ENCODE measurements at places on chromosomes 16 and 17.
A peak's percentile ranks its signal among the peaks of the same experiment; 100 is the strongest.

GRCh38 chr16:69225121-69225520 lies 38.2 kb downstream of the SNTB2 start:
- no peak for DNase-seq

DNA sequence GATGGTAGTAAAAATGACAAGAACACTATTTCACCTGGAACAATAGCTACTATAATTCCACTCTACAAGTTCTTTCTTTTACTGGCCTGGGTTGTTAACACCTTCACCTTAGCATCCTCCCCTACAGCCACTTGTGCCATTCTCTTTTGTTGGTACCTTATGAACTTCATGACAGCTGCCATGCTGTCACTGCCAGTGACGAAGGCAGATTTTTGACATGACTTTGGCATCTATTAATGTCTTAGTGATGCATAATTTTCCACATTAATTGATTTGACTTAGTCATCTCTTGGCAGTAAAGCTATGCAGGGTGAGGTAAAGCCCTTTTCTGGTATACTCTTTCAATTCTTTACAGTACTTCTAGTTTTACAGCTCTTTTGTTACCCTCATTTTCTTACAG lies 207.9 kb downstream of the TANC2 start:
- no peak for DNase-seq

DNA sequence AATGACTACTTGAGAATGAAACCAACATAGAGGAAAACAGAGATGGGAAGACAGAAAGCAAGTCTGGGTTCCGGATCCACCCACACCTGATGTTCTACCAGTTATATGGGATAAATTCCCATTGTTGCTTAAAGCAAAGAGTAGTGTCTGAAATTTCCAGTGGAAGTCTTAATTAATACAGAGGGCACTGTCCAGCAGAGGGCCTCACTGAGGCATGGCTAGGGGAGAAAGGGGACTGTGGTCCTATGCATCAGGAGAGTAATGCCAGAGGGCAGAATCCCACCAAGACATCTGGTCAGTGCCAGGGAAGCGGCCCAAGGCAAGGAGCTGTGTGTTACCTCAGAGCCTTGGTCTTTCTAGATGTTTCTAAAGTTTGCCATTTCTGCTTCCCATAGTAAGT lies 7.5 kb upstream of the UMOD start:
- DNase-seq: no peak

- DNase-seq: peak; percentile 12
These were observed 96.9 kb downstream of the RAB11FIP4 start for GRCh38 chr17:31488264-31488981.

- no peak for DNase-seq
These were observed 1002.3 kb upstream of the CDH8 start for GRCh38 chr16:63038397-63039106.

DNA sequence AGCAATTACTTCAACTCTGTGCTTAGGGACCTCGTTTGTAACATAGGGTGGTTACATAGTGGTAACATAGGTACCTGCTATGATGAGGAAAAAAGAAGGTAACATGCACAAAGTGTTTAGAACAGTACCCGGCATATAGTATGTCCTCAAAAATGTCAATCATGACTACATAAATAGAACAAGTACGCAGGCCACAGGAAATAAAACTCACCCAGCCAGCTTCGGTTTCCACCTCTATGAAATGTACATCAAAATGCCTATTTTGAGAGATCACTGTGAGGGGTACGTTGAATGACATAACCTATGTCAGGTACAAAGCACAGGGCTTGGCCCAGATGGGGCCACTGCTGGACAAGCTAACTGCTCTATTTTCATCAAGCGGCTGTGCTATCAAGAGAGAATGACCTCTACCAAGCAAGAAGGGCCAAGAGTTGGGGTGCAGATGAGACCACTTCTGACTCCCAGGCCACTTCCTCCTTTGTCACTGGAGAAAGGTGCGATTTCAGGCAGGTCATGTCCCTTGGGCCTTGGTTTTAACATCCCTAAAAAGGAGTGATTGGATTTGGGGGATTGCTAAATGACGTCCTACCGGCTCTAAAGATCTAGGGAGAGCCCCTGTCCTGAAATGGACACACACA lies 45.4 kb downstream of the WSB1 start:
- no peak for DNase-seq

GRCh38 chr16:4682084-4682591 lies 11.2 kb upstream of the NUDT16L1 start:
- no peak for DNase-seq

DNA sequence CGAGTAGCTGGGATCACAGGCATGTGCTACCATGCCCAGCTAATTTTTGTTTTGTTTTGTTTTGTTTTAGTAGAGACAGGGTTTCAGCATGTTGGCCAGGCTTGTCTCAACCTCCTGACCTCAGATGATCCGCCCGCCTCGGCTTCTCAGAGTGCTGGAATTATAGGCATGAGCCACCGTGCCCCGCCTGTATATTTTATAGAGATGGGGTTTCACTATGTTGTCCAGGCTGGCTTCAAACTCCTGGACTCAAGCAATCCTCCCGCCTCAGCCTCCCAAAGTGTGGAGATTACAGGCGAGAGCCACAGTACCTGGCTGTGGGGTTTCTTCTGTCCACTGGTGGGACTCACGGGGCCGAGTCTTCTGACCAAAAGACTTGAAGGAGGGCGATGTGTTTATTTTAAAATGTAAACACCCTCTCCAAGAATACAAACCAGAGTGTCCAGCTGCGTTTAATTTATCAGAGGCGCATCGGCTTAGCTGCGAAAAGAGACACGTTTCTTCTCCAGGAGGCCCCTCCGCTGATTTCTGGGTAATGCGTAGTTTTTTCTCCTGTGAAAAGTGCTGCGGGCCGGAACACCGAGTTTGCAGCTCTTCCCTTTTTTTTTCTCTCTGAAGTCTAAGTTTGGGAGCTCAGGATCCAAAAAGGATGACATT lies 86.9 kb upstream of the CIBAR2 start:
- no peak for DNase-seq

DNA sequence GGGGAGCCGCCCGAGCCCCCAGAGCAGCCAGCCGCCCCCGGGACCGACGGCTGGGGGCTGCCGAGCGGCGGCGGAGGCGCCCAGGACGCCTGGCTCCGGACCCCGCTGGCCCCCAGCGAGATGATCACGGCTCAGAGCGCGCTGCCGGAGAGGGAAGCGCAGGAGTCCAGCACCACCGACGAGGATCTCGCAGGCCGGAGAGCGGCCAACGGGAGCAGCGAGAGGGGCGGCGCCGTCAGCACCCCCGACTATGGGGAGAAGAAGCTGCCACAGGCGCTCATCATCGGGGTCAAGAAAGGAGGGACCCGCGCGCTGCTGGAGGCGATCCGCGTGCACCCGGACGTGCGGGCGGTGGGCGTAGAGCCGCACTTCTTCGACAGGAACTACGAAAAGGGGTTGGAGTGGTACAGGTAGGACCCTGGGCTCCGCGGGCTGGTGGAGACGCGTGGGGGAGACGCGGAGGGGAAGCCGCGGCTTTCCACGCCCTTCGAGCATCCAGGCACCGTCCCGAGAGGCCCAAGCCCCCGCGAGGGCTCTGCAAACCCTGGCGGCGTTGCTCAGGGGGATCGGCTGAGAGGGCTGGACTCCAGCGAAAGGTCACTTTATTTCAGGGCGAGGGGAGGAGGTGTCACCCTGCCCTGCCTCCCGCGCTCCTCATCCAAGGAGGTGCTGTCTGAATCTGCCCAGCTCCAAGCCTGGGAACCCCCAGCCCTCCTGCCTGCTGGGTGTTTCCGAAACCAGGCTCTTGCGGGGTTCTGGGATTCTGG lies 1.2 kb downstream of the HS3ST4 start:
- DNase-seq: no peak

DNA sequence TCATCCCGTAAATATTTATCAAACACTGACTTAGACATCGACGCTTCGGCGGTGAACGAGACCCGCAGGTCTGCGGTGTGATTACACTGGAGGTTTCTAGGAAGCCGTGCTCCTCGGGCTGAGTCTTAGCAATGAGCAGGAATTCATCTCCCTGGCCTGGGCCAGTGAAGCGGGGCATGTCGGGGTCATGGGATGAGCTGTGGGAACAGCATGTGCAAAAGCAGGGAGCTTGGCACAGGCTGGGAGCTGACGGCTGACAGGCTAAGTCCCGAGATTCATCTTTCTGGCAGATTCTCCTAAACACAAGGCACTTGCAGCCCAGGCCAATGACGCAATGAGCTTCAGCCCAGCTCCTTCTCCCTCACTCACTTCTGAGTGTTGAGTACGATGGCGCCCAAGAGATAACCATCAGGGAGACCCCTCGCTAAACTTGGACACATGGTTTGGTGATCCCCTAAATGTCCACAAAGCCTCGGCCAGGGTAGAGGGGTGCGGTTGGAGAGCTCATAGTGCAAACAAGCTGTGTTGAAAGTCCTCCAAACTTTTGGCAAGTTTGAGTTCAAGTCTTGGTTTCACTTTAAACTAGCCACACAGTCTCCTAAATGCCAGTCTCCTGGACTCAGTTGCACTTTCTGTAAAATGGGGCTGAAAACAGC lies 12.8 kb downstream of the CRISPLD2 start:
- DNase-seq: no peak

DNA sequence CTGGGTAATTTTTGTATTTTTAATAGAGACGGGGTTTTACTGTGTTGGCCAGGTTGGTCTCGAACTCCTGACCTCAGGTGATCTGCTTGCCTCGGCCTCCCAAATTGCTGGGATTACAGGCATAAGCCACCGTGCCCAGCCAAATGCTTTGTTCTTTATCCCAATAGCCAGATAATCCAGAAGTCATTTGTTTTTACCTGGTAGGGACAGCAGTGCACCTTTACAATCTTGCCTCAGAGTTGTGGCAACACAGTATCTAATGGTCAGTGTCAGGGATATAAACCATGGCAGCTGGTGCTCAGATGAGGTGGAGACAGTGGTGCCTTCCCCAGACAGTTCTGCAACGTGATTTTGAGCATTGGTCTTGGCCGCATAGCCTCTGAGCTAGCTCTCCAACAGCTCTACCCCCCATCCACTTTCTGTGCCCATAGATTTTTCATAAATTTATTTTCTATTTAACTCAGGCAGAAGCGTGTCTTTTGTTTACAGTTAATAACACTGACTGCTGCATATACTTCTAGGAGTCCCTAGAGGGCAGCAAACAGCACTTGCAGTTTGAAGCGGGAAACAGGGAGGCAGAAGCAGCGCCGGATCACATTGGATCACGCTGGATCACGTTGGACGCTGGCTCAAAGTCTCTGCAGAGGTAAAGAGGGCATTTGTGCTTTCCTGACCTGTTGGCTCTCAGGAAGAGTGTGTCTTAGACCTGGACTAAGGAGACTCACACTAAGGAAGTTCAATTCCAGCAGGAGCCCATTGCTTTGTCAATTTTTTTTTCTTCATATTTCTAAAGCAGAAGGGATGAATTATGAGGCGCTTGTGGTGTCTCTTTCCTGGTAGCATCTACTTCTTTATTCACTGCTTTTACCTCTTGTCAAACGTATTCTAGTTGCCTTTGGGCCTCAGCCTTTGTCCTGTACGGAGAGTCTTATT lies 5.1 kb upstream of the GGT6 start:
- peak; percentile 37 for DNase-seq

GRCh38 chr16:79434771-79435170 lies 165.8 kb downstream of the MAF start:
- no peak for DNase-seq

DNA sequence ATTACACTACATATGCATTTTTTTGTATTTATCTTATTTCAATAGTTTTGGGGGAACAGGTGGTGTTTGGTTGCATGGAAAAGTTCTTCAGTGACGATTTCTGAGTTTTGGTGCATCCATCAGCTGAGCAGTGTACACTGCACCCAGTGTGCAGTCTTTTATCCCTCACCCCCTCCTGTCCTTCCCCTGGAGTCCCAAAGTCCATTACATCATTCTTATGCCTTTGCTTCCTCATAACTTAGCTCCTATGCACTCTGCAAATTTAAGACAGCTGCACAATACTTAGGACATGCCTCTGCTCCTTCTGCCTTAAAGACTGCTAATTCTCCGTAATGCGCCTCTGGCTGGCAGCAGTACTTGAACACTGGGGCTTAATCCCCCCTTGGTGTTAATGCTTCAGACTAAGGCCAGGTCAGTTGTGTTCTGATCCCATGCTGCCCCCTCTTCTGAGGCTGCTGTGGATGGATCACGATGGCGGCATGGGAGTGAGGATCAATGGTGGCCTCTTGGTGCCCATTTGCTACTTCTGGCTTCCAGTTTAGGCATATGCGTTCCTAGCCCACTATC lies 146.2 kb downstream of the PARN start:
- DNase-seq: no peak

- DNase-seq: no peak
These were observed 3.1 kb upstream of the SPACA3 start for GRCh38 chr17:32988481-32989101.

- DNase-seq: no peak
These were observed 128.0 kb downstream of the IRF8 start for GRCh38 chr16:86026916-86027315.

DNA sequence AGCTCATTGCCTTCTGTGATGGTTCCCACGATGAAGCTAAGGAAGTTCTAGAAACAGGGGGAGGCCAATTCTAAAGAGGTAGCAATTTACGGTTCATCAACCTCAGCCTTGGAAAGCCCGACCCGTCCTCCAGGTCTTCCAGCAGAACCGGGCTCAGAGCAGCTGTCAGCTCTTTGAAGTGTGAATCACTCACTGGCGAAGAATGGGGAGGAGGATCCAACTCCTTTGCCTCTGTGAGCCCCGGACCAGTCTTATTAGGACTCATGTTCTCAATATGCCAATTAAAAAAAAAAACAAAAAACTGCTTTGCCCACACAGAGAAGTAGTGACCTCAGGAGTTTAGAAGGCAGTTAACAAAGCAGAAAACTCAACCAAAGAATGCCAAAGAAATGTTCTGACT lies 31.4 kb downstream of the STX8 start:
- no peak for DNase-seq

DNA sequence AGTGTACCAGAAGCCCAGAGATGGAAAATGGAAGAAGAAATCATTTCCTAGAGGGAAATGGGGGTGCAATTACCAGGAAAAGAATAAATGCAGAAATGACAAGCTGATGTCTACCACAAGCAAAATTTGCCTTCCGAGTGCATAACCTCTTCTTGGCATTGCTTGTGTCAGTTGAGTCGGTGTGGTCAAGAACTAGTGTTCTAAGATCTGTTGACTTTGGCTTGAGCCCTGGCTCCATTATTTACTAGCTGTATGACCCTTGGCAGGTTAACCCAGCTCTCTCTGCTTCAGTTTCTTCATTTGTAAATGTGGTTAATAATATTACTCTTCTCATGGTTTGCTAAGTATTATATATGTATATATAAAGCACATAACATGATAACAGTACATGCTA lies 273.0 kb upstream of the IRX5 start:
- DNase-seq: no peak

DNA sequence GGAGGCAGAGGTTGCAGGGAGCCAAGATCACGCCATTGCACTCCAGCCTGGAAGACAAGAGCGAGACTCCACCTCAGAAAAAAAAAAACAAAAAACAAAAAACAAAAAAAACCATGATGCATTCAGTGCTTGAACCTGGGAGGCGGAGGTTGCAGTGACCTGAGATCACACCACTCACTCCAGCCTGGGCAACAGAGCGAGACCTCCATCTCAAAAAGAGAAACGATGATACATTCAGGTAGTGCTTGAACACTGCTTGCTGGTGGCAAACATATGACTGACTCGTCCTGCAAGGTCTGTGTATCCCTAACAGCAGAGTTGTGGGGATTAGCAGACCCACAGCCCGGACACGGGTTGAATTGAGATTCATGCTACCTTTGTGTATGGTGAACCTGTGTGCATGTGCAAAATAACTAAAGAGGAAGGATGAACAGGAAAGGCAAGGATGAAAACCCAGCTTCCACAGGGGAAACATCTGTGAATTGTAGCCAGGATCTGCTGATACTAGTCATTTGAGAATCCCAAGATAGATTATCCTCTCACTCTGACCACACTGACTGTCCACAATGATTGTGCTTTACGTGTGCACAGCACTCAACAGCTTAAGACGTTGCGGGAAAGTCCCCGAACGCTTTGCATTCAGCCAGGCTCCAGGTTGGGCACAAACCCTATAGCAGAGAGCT lies 52.4 kb upstream of the MRPS23 start:
- DNase-seq: no peak
